T-helper 17 cell (primary cell): ENCODE measurements at places on chromosomes 1 and 21. TPM values are rescaled to one million over a fixed set of nuclear protein-coding genes. Genes with fewer than 3 reads are reported as not detected.

- H3K36me3 ChIP-seq = no peaks in the 10 kb centered on the region
- no peak for DNase-seq
- no peaks in the 10 kb centered on the region for H3K4me1 ChIP-seq
- no peak overlapping the region for H3K4me3 ChIP-seq
Observed at GRCh38 chr1:81731989-81732388, 68.7 kb upstream of the ADGRL2 start.

The MEGF6 gene
- 63.8 TPM for total RNA-seq

The KIF14 gene
- 0.12 TPM for total RNA-seq

The CELA3B gene
- total RNA-seq = not detected

GRCh38 chr1:79551321-79551720 lies 544.8 kb upstream of the ADGRL4 start:
- no peak for DNase-seq
- no peak overlapping the region for H3K27ac ChIP-seq
- no peaks in the 10 kb centered on the region for H3K27me3 ChIP-seq
- H3K4me1 ChIP-seq = no peaks in the 10 kb centered on the region
- H3K36me3 ChIP-seq = no peaks in the 10 kb centered on the region
- H3K4me3 ChIP-seq = no peak overlapping the region

The MSH4 gene
- total RNA-seq = 0.27 TPM

The SPATA46 gene
- not detected for total RNA-seq

The PRR9 gene
- not detected for total RNA-seq

DNA sequence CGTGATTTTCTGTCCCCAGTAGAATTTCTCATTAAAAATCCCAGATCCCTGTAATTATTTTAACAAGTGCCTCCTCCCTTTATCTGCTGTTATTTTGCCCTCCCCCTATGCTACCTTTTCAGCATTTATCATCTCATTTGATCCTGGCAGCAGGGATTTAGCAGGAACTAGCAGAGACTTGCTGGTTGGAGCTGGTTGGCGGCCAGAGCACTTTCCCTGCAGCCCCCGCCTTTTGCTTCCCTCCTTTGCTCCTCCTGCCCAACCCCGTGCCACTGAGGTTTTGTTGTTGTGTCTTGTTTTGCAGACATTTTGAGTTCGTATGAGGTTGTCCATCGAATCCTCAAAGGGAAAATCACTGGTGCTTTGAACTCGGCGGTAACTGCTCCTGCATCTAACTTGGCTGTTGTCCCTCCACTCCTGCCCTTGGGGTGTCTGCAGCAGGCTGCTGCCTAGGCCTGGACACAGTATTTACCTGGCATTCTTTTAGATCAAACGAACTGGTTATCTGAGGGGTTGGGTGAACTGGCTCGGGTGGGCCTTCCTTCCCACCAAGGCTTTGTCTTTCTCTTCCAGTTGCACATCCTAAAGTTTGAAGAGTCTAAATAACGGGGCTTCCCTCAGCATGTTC lies 11.2 kb downstream of the UBE2Q1 start:
- DNase-seq = no peak
- no peak overlapping the region for H3K27ac ChIP-seq
- peaks cover 11% of the 10 kb centered on the region for H3K4me1 ChIP-seq
- H3K36me3 ChIP-seq = peaks cover 6% of the 10 kb centered on the region

GRCh38 chr1:211519602-211520001 lies 27.6 kb upstream of the RD3 start:
- peaks cover 12% of the 10 kb centered on the region for H3K27me3 ChIP-seq
- no peak overlapping the region for H3K27ac ChIP-seq
- H3K4me1 ChIP-seq = peaks cover 13% of the 10 kb centered on the region
- H3K36me3 ChIP-seq = peaks cover 2% of the 10 kb centered on the region
- no peak overlapping the region for H3K4me3 ChIP-seq
- no peak for DNase-seq
